Upper lobe of left lung (tissue), 6 donors: ENCODE measurements at places on chromosomes 3 and 15.

DNA sequence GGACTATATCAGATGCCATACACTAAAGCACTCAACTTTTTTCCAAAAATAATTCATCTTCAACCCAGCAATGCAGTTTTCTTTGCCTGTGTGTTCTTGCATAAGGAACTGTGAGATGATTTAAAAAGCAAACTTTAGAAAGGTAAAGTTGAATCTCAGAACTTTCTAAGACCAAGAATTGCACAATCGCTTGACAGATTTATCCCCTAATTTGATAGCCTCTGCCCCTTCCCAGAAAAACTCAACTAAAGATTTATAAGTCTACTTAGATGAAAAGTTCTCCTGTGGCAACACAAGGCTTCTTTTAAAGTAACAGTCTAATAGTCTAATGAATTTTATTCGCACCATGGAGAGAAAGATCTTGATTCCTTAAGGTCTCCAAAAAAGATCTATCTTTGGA, 259.3 kb downstream of the MAGI1 start:
- DNase-seq = no peak

DNA sequence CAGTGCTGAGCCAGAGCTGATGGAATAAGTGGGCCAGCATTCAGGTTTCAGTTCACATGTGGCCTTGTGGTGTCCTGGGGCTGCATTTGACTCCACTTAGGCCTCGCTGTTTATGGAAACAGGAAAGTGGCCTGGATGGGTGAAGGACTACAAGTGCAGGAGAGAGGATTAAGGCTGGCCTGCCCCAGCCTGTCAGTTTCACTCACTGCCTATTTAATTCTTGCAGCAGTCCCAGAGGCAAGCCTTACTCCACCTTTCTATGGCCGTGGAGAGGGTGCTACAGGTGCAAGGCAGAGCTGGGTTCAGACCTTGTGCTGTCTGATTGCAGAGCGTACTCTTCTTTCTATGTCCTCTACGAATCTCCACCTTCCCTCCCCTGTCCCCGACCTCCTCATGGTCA, 37.7 kb downstream of the ABHD17C start:
- no peak for DNase-seq

- DNase-seq = no peak
Measured at GRCh38 chr3:55797775-55798174, 310.7 kb upstream of the WNT5A start.

DNA sequence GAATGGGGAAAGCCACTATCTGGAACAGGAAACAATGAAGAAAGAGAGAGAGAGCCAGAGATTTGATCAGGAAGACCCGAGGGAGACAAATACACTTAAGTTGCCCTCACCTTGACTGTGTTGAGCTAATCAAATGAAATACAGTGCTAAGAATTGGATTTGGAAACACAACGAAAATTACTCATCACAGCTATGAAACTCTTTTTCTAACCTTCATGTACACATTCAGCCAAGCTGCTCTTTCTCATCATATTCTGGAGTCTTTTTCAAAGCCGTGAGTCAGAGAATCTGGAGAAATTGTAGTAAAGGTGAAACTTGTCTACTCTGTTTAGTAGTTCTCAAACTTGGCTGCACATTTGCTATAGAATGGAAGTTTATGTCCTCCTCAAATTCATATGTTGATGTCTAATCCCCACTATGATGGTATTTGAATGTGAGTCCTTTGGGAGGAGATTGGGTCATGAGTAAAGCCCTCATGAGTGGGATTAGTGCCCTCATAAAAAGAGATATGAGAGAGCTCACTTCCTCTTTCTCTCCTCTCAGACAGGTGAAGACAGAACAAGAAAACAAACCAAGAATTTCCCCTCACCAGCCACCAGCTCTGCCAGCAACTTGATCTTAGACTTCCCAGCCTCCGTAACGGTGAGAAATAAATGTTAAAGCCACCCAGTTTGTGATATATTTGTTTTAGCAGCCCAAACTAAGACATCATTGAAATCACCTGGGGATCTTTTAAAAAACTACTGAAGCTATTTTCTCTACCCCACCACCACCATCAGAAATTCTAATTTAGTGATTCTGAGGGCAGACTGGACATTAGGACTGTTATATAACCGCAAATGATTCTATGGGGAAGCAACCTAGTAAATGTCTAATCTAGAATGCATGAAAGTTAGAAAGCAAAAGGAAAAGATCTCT, 143.6 kb upstream of the GRM7 start:
- no peak for DNase-seq

- DNase-seq = no peak
Measured at GRCh38 chr15:87144775-87145174, 1065.1 kb downstream of the AGBL1 start.

GRCh38 chr3:135633078-135633477, 332.4 kb upstream of the PPP2R3A start:
- DNase-seq = no peak

DNA sequence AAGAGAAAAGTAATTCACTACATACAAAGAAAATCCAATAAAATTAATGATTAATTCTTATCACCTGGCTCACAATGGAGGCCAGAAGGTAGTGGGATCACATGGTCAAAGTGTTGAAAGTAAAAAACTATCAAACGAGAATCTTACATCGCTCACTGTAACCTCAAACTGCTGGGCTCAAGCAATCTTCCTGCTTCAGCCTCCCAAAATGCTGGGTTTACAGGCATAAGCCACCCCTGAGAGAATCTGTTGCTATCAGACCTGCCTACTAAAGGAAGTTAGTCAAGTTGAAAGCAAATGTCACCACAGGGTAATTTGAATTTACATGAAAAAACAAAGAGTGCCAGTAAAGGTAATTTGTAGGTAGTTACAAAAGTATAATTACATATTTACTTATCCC, 103.3 kb downstream of the PCCB start:
- no peak for DNase-seq

DNA sequence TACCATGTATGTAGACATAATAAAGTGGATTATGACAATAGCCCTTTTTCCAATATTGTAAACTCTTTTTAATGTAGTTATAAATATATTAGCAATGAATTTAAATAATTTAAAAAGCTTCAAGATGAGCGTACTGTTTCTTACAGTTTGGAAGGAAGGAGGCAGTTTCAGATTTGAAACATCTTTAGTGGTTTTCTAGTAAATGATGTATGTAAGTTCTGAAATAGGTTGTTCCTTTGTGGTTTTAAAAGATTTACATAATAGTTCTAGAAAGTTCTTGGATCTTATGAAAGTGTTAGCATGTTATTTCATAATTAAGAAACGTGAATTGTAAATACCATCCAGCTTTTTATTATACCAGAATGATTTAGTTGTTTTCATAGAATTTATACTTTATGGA, 16.0 kb downstream of the DNAJC19 start:
- no peak for DNase-seq

DNA sequence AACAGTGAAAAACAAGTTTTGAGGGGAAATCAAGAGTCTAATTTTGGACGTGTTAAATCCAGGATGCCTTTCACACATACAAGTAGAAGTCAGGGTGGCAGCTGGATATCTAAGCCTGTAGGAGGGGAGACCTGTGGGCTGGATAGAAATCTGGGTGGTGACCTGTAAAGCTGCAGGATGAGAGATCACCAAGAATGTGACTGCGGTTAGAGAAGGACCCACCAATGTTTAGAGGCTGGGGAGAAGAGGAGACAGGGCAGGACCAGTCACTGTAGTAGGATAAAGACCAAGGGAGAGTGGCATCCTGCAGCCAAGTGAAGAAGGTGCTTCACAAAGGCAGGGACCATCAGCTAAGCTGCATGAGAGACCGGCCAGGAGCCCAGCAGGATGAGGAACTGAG, 36.2 kb downstream of the MRAS start:
- no peak for DNase-seq

DNA sequence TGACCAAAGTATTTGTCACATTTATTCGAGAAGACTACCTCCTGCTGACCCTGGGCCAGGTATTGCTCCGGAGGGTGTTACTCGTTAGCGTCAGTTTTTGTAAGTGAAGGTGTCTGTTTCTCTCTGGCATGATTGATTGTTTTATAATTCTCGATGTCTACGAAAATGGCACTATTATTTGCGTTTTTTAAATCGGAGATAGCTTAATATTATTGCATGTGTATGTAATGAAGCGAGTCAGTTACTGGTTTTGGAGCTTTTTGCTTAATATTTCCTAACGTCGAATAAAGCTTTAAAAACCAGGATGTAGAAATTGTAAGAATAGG, 439 bp downstream of the DZIP3 start:
- DNase-seq = no peak

- no peak for DNase-seq
Measured at GRCh38 chr3:122576174-122576940, 1.1 kb upstream of the PARP15 start.

DNA sequence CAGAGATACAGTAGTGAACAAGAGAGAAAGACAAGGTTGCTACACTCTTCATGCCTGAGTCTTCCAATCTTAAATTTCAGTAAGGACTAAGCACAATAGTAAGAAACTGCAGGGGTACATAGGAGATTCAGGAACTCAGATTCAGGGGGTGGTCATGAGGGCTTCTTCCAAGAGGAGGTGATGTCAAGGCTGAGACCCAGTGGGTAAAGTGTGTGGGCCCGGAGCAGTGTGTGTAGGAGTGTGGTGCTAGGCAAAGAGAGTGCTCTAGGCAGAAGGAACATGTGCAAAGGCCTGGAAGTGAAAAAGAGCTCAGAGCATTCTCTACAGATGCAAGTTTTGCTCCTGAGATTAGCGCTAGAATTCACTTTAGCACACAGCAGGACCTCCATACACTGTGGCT, 102.9 kb upstream of the SPATA12 start:
- no peak for DNase-seq

GRCh38 chr3:19471138-19471537, 322.8 kb downstream of the KCNH8 start:
- no peak for DNase-seq

- no peak for DNase-seq
Measured at GRCh38 chr3:94083261-94083660, 20.4 kb downstream of the NSUN3 start.

DNA sequence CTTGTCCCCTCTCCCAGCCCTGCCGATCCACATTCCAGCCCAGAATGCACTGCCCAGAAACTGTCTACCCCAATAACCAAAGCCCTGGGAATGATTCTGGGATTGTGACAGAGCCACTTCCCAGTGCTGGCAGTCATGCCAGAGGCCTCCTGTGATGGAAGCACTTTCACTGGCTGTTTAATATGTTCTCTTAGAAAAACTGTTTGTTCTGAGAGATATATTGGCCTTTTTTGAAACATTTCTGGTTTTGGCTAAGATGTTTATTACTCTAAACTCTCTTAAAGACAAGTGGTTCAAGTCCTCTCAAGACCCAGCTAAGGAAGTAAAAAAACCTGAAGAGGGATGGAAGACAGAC, 74.0 kb upstream of the HACD2 start:
- peak; percentile 68 for DNase-seq

- no peak for DNase-seq
Measured at GRCh38 chr15:40054855-40055575, 16.0 kb upstream of the SRP14 start.

DNA sequence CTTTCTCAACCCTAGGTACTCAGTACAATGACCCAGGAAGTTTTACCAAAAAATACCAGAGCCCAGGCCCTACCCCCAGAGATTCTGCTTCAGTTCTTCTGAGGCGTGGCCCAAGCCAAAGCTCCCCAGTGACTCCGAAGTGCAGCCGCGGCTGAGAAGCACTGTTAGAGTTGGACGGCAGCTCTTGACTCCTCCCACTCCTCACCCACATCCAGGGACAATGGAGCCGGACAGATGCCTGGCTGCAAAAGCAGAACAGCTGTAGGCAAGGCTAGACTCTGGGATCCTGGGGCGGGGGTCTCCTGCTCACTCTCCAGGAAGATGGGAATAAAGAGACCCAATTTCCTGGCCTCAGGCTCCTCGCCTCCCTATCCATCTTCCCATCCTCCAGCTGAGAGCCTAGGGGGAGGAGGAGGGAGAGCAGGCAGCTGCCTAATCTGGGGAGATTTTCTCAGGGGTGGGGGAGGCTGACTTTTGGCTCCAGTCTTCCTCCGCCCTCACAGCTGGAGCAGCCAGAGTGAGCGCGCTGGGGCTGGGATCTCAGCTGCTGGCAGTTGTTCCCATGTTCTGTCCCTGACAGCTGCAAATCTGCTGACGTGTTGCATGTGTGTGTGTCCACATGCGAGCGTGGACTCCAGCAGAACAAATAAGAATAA, 223.8 kb downstream of the OPA1 start:
- peak; percentile 38 for DNase-seq

GRCh38 chr15:55799291-55800212, 56.6 kb upstream of the PRTG start:
- peak; percentile 53 for DNase-seq

GRCh38 chr3:98556164-98557130, 24.7 kb downstream of the GPR15 start:
- no peak for DNase-seq

DNA sequence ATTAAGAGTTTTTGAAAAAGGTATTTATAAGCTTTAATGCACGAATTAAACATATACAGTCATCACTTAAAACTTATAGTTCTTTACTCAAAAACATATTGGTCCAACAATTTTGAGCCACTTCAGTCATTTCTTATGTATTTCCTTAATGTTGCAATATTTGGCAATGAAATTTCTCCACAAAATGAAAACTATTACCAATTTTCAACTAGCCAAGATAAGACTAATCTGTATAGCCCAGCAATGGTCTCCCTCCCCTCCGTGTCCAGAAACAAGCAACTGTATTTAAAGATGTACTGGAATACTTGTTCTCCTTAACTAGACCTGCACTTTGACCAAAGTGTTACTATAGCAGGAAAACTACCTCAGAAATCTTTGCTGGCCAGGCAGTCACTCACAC, 9.2 kb downstream of the ARF4 start:
- no peak for DNase-seq

DNA sequence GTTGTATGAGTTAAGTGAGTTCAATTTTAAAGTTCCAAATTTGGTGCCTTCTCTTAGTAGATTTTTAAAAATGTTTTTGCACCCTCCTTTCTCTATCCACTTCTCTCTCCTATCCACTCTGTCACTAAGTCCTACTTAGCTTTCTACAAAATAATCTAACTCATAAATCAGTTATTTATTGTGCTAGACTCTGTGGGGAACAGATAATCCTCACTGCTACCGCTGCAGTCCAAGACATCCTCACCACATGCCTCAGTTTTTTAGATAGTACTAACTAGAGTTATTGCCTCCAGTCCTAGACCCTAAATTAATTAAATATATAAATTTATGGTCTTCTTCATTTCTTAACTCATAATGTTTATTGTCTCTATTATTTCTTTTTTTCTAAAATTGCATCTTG, 576.3 kb downstream of the GRM7 start:
- no peak for DNase-seq

- no peak for DNase-seq
Measured at GRCh38 chr3:4416427-4416945, 50.6 kb downstream of the SUMF1 start.
